ENCODE measurements at places on chromosomes 6 and 20.

DNA sequence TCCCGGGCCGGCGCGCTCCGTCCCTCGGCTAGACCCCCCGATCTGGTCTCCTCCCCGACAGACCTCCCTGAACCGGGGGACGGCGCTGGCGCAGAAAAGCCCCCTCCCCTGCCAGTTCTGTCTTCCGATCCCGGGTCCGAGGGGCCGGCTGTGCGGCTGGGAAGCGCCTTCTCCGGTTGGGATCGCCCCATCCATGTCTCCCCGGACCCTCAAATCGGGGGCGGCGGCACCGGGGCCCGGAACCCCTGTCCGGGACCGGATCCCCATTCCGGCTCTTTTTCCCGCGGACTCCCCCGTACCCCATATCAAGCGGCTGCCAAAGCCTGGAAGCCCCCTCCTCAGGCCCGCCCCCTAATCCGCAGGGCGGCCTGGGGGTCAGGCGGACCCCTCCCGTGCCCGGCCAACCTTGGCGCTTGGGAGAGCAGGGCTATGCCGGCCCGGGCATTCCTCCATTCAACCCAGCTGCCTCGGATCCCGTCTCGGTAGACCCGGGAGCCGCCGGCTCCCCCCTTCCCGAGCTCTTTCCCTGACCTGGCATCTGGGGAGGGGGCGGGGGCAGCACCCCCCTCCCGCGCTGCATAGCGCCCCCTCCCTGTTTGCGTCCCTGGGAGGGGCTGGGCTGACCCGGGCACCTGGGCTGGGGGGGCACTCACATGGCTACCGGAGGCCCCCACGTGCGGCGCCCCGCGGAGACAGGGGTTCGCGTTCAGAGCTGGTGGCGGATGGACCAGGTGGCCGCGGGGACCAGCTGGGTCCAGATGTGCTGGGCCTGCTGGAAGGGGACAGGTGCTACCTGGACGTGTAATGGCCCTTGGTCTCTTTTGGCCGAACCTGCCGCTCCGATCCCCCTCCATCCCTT, 643 bp downstream of the DLGAP4 start:
- DNase-seq: no peak

GRCh38 chr20:59491884-59492283, 112.5 kb upstream of the PHACTR3 start:
- DNase-seq: no peak

GRCh38 chr20:24673678-24674570, 204.5 kb downstream of the SYNDIG1 start:
- DNase-seq: no peak

DNA sequence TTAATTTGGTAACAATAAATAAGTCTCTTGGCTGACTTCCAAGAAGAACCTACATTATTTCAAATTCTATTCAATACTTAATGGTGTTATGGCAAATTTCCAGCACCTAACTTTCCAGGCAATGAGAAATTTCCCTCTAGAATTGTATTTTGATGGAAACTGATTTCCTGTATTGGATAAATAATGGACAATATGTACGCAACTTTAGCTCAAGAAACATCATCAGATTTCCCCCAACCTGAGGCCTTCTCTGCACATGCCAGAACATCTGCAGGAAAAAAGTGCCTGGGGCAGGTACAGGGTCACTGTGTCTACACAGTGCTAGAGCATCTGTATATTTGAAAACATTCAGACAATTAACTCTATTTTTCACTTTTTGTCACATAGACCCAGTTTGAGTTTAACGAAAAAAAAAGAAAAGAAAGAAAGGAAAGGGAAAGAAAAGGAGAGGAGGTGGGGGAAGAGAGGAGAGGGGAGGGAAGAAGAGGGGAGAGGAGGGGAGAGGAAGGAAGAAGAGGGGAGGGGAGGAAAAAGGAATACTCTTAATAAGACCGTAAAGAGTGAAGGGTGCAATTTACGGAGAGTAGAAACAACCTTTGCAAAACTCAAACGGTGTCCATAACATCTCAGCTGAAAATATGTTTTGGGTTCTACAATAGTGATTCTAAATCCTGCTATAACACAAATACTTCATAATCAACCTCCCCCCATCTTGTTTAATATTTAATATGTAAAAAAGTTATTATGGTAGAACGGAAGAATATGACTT, 130.0 kb downstream of the TSHZ2 start:
- DNase-seq: no peak

DNA sequence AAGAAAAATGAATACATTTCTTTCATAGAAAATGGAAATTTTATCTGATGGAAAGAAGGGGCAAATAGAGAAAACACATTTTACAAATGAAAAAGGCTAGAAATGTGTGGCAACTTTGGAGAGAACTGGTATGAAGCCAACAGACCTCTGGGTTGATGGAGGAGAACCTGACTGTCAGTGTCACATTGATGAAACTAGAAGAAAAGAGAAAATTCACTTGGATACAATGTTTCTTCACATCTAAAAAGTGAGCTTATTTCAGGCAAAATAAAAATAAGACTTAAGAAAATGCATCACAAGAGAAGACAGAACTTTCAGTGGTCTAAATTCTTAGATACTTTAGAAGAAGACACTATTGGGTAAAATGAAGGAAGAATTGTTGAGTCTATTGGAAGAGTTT, at the start of gene OR12D2:
TSS of gene OR12D2 (plus strand) at position 301 of the 400 bp plus-strand sequence. CDS start 1,069 bp downstream, outside the sequence.
- no peak for DNase-seq

DNA sequence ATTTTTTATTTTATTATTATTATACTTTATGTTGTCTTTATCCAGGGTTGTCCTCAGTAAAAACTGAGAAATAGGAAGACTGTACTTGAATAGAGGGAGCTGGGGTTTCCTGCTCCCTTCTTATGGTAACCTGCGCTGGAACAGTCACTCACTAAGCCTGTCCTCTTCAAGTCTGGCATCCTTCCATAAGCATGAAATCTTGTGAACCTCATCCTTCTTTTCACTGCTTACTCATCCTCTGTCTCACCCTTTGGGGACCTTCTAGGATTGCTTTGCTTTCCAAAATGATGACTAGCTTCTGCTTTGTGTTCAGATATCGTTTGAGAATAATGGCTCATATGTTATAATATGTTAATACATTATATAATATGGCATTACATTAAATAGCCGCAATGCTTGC, 90.6 kb downstream of the C6orf118 start:
- DNase-seq: no peak

- DNase-seq: no peak
Measured at GRCh38 chr20:25291432-25292133, 43.7 kb downstream of the PYGB start.

- no peak for DNase-seq
Measured at GRCh38 chr20:34495916-34496315, 20.3 kb upstream of the DYNLRB1 start.

DNA sequence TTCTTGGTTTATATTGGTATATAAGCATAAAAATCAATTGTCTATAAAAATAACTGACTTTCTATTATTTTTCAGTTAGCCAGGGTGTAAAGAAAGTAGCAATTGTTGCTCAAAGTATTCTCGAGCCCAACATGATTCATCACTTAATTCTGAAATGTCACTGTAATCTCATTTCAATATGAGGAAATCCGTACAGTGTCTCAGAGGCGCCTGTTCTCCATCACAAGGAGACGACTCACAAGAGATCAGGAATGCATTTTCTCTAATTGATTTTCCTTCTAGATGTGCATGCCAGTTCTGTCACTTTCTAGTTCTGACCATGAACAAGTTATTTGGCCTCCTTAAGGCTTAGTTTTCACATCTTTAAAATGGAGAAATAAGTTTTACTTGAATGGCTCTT, 753.1 kb downstream of the MAFB start:
- DNase-seq: no peak

- DNase-seq: no peak
Measured at GRCh38 chr6:136429264-136430065, 120.8 kb downstream of the MAP7 start.

- DNase-seq: no peak
Measured at GRCh38 chr20:36109251-36109947, 45.1 kb upstream of the EPB41L1 start.

- no peak for DNase-seq
Measured at GRCh38 chr20:36110994-36111393, 43.5 kb upstream of the EPB41L1 start.

DNA sequence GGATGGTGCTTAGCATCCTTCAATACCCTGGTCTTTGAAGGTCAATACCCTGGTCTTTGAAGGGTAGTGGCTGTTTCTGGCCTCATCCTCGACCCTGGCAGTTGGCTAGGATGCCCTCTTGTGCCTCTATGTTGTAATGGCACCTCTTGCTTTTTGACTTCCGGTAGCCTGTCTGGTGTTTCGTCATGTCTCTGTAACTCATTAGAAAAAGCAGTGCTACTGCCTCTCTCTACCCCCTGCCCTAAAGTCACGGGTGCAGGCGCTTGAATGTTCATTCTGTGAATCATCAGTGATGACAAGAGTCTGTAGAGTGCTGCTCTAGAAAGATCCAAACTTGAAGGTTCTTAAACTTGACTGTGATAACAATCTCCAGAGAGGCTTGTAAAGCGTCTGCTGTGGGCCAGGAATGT, 28.3 kb downstream of the RSPO4 start:
- DNase-seq: no peak

GRCh38 chr6:158735009-158735408, 84.2 kb downstream of the EZR start:
- no peak for DNase-seq

- no peak for DNase-seq
Measured at GRCh38 chr6:162258647-162259046, 468.9 kb downstream of the PRKN start.

Data from cortex of kidney (tissue), 1 donor.